ENCODE measurements at places on chromosomes 16 and 17.

DNA sequence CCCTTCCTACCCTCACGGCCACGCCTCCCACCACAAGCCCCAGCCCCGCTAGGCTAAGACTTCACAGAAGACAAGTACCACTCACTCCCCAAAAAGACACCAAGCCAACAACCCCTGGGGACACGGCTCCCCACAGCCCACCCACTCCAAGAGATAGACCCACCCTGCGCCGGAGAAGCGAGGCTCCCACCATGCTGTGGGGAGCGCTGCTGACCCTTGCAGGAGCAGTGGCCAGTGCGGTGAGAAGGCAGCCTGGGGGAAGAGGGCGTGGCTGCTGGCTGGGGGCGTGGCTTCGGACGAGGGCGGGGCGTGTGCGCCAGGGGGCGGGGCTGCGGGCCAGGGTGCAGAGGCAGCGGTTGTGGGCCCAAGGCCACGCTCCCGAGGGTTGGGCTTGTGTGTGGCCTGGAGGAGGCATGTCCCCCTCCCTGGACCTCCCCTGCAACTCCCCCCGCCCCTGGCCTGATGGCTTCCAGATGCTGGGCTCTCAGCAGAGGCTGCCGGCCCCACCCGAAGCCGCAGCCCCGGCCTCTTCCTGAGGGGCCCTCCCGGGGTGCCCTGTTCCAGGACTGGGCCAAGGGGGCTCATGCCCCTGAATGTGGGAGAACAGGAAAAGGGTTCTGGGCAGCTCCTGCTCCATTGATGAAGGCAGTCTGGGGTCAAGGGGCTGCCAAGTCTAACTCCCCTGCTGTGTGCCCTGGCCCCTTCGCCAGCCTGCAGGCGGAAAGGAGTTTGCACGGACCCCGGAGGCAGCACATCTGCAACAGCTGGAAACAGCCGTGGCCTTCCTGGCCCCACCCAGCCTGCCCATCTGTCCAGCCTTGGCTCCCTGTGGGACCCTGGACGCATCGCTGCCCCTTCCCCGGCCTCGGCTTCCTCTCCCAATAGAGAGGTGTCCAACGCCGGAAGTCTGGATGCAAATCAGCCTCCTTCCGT lies 9.1 kb downstream of the TFAP4 start:
- no peak for DNase-seq

DNA sequence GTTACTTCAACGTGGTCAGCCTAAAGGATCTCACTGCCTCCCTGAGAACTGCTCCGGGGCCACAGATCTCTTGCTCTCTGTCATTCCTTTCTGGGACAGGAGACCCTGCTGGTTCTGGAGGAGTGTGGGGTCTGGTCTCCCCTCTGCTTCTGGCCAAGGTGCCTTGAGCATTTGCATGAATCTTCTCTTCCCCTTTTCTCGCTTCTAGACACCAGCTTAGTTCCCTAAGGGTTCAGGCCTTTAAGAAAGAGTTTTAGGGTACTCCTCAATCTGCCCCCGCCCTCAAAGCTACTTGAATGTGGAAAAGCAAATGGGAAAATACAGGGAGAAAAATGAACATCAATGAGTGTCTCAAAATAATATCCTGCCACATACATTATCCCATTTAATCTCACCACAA lies 48.1 kb downstream of the WSB1 start:
- DNase-seq = no peak

- peak; percentile 51 for DNase-seq
Measured at GRCh38 chr16:22948603-22949368, 134.8 kb downstream of the HS3ST2 start.

DNA sequence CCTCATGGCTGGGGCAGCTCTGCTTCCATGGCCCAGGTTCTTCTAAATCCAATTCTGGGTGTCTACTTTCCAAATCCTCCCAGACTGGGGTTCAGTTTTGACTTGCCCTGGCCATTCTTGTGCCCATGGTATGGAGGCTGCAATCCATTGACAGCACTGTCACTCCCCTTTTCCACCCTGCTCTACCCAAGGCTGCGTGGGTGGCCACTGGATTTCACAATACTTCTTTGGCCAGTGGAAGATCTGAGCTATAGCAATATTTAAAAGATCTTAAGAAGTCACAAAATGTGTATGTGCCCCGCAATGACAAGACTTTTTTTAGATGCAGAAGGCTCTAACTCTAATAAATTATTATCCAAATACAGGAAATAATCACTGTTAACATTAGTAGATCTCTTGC lies 329.4 kb upstream of the CCL2 start:
- no peak for DNase-seq

GRCh38 chr17:15431196-15431595 lies 36.2 kb downstream of the CDRT4 start:
- no peak for DNase-seq

- DNase-seq = no peak
Measured at GRCh38 chr17:50844117-50844700, 8.8 kb downstream of the WFIKKN2 start.

GRCh38 chr17:57088298-57088697 lies 3.3 kb downstream of the AKAP1 start:
- DNase-seq = no peak

DNA sequence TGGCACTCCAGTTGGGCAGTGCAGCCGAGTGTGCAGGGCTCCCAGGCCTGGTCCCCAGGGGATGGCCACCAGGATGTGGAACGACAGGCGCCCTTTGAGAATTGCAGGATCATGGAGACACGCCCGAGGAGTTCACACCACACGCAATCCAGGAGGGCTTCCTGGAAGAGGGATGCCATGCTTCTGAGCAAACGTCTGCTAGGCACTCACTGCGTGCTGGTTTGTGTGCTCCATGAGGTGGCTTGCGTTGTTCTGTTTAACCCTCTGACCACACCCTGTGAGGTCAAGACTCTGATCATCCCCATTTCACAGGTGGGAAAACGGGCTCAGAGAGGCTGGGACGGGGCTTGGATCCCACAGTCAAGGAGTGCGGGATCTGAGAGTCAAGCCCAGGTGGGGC lies 32.6 kb upstream of the ZFPM1 start:
- DNase-seq = no peak

GRCh38 chr17:77695386-77695785 lies 263.1 kb upstream of the TNRC6C start:
- DNase-seq = no peak

DNA sequence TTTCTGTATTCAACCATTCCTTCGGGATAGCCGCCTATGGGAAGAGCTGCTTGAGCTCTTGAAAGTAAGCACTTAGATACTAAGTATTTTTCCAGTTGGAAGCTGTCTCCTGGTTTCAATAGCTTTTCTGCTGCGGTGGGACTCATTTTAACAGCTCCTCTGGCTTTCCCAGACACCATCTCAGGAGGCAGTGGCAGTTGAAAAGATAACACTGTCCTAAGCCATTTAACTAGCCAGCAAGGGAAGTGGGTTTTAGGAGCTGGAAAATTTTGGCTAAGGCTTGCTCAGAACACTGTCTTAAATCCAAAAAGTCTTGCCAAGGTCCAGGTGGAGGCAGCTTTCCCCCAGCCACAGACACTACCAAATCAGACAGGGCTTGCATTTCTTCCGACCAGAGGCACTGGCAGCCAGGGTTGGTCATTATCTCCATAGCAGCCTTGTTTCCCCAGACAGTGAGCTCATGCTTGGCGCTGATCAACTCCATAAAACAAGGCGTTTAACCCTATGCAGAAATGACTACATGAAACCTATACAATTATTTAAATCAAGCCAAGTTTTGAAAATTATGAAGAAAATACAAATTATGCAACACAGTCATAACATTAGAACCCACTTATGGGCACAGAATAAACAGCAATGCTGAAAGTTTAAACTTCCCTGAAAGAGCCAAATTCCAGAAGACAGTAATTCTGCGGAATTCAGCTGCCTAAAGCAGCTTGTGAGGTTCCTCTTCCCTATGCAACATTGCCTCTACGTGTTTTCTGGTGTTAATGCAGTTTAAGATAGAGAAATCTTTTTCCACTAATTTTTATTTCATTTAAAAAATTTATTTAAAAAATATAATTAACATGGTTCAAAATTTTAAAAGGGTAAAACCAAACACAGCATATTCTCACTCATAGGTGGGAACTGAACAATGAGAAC lies 25.0 kb downstream of the GABARAPL2 start:
- no peak for DNase-seq

DNA sequence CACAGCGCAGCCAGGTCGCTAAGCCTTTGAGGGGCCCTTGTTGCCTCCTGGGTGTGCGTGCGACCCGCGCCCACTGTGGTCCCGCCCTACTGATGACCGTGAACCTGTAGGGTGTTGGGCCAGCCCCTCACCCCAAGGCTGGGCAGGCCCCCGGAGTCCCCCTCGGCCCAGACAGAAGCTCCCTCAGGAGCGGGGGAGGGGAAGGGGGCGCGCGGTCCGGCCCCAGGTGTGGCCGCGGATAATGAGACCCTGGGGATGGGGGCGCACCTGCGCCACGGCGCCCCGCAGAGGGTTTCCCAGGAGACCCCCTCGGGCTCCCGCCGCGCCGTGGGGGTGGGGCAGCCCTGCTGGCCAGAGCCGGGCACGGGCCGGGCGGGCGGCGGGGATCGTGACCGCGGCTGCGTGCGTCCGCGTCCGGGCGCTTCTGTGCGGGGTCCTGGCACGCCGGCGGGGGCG lies 358 bp upstream of the ARHGDIG start:
- DNase-seq = no peak

DNA sequence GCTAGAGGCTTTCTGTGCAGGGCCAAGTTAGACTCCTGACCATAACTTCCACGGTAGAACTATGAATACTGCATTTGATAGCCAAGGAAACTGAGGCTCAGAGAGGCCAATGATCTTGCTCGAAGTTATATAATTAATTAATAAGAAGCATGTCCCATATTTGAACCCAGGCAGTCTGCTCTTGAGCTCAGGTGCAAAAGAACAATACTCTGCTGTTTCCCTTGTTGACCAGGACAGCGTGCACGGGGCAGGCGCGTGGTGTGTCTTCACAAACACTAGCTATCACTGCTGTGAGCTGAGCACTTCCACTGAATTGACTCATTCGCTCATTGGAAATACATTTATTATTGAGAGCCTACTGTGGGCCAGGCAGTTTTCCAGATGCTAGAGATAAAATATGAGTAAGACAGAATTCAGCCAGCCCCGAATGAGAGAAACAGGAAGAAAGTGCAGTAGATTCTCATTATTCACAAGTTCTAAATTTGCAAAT lies 1.6 kb downstream of the CHD9 start:
- no peak for DNase-seq

GRCh38 chr16:49628148-49628547 lies 227.8 kb downstream of the ZNF423 start:
- DNase-seq = no peak

DNA sequence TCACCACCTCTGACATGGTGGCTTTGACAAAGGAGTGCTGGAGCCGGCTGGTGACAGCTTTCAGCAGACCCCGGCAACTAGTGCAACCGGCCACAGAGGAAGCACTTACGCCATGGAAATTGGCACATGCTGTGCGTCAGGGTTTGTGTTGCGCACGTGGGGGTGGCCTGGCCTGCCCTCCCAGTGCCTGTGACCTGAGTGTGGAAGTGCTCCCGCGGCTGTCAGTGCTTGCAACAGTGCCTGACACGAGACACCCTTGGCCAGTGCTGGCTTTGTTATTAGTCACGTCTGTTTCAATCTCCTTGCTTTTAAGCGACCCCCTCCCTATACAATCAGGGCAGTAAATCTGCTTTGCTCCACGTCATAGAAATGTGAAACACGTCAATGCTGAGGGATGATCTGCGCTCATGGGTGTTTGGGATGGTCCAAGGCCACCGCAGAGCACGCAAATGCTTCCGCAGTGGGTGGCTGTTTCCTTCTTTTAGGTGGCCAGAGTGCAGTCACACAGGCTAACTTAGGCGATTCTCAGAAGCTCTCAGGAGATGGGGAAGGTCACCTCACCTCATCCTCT lies 64.3 kb downstream of the PGS1 start:
- DNase-seq = no peak

- DNase-seq = peak; percentile 72
Measured at GRCh38 chr16:88686439-88687253, at the start of gene SNAI3. TSS of gene SNAI3 (minus strand) at chr16:88686507. CDS start at chr16:88686406, 101 bp downstream.

DNA sequence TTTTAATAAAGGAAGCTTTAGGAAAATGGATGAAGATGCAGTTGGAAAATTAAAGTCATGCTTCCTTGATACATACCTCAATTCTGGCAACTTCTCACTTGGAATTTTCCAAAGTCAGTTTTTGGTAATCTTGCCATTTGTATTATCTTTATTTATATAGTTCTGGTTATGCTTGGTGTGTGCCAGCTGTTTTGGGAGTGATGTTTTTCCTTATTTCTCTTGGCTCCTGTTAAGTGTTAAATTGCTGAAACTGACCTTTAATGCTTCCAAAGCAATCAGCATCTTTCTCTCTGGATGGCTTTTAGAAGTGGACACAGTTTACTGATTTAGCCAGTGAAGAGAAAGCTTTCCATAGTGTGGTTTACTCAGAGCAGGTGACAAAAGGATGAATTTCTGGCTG lies 70.1 kb upstream of the HAS3 start:
- DNase-seq = no peak

DNA sequence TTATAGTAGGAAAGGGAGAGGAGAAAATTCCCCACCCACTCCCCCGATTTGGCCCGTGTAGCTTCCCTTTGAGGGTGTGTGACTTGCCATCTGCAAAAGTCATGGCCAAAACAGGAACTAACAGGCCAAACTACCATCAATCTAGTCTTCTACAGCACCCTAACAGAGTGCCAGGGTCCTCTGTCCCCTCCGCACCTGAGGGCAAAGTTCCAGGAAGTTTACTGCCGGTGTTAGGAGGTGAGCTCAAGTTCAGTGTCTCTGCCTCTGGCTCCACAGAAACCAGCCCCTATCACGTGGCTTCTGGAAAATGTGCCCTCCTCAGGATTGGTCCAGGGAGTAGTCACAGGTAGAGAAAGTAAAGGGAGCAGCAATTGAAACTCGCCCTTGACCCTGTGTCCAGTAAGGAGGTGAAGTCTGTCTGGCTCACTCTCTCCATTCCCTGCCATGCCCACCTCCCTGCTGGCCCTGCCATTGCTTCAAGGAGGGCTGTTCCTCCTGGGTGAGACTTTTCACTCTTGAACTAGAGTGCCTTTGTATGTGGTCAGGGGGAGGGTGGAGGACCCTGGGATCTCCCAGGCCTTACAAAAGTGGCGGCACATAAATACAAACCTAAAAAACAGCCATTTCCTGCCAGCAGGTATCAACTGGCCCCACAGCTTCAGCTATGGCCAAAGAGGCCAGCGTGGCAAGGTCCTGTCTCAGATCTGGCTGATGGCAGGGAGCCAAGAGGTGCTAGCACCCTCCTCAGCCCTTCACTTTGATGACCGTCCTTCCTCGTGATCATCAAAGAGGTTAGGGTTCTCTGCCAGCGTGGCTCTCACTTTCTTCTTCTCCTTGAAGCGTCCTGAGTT lies 5.3 kb downstream of the PRR15L start:
- no peak for DNase-seq

GRCh38 chr16:46620266-46621005 lies 743 bp downstream of the SHCBP1 start:
- DNase-seq = no peak

DNA sequence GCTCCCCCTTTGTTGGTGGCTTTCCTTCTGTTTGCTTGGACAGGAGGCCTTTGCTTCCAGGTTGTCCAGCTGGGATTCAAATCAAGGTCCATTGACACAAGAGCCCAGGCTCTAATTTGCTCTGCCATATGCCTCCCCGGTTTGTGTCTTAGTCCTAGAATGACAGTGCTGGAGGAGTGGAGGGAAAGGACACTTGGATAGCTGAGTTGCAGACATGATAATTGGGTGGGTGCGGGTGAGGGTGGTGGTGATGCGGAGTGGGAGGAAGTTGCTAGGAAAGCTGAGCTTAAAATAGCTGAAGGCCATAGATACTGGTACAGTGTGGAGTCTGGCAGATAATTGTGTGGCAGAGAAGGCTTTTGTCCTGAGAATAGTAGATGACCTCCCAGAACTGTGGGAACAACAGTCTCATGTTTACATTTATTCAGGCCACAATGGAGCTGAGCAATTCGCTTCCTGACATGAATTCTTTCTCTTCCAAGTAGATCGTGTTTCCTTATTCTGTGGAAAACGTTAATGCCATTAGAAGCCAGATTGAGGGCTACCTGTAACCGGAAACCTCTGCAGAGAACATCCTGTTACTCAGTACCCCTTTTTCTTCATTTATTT lies 23.8 kb downstream of the SEC14L1 start:
- DNase-seq = no peak

All from stimulated activated CD4-positive, alpha-beta T cell treated with anti-CD3 and anti-CD28 coated beads, TNF-alpha, amount 100 ng/mL, for 48 hours (primary cell).